ENCODE measurements at places on chromosomes 5 and 9.

DNA sequence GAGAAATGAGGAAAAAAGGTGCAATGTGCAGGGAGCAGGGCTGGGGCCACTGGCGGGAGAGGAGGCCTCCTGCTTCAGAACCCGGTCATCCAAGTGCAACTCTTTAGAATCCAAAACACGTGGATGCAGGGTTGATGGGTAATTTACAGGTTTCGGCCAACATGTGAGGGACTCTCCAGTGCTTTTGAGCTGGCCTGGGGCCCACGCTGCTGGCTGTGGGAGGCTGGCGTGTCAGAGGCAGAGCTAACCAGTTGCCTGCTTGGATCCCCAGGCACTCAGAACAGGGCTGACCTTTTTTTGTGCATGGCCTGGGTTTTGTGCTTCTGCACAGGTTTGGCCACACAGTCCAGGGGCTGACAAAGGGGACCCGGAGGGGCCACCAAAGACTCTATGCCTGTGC is 61.6 kb downstream of the GADD45G start:
- DNase-seq, result no peak

GRCh38 chr9:24939109-24939850 is 393.6 kb upstream of the IZUMO3 start:
- no peak for DNase-seq

GRCh38 chr5:14767053-14767452 is 102.5 kb downstream of the OTULIN start:
- no peak for DNase-seq

DNA sequence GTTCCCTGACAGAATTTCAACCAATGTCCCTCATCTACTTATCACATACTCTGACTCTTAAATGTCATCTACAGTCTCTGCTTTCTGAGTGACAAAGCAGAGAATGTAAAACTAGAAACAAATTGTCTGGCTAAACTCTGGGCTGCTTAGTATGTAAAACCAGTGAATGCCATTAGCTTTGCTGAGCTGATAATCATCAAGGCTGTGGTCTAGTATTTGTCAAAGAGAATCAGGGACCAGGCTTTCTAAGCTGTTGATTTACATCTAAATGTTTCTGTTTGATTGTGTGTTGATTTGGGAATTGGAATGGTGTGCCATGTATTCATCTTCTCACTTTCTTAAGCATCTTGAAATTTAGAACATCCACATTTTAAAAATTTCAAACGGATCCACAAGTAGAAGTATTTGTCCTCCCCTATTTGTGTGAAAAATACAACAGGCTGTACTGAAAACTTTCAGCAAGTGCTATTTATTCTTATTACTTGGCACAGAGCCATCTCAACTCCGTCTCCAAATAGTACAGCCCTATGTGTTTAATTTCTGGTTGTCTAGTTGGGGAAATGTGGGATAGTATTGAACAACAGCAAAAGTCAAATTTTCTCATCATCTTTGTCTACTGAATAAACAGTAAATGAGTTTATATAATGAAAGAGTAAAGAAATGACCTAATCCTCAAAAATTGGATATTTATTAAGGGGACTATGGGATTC is 251.5 kb downstream of the KCTD16 start:
- DNase-seq, result no peak

- DNase-seq, result no peak
Observed at GRCh38 chr9:133787754-133788025, 49.5 kb upstream of the SARDH start.

- DNase-seq, result no peak
Observed at GRCh38 chr5:127079994-127080491, 6.7 kb upstream of the C5orf63 start.

DNA sequence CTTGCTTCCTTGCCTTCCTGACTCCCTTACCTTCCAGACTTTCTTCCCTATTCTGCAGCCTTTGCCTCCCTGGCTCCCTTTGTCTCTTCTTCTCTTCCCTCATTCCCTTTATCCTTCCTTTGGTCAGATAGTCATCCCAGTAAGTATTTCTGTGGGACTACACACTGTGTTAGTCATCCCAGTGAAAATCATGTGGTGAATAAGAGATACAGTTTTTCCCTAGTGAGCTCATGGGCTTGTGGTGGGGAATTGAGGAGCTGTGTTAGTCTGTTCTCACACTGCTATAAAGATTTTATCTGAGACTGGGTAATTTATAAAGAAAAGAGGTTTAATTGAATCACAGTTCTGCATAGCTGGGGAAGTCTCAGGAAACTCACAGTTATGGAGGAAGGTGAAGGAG is 109.8 kb upstream of the EDIL3 start:
- DNase-seq, result no peak

DNA sequence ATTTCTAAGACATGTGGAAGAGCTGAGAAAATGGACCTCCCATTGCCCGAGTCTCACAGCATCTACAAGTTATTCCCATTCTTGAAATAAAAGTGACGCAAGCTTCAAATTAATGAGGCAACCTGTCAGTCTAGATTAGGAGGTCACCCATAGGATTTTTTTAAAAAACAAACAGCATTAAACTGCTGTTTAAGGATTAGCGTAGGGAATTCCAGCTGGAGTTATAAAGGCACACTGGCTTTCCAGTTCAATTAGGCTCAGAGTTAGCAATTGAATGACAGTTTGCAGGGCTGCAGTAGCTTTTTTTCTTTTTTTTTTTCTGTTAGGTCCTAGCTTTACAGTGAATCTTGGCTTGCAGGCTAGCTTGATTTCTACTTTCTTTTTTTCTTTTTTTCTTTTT is 16.2 kb downstream of the PRKACG start:
- no peak for DNase-seq

GRCh38 chr9:97419309-97419867 is 7.5 kb downstream of the TDRD7 start:
- no peak for DNase-seq

DNA sequence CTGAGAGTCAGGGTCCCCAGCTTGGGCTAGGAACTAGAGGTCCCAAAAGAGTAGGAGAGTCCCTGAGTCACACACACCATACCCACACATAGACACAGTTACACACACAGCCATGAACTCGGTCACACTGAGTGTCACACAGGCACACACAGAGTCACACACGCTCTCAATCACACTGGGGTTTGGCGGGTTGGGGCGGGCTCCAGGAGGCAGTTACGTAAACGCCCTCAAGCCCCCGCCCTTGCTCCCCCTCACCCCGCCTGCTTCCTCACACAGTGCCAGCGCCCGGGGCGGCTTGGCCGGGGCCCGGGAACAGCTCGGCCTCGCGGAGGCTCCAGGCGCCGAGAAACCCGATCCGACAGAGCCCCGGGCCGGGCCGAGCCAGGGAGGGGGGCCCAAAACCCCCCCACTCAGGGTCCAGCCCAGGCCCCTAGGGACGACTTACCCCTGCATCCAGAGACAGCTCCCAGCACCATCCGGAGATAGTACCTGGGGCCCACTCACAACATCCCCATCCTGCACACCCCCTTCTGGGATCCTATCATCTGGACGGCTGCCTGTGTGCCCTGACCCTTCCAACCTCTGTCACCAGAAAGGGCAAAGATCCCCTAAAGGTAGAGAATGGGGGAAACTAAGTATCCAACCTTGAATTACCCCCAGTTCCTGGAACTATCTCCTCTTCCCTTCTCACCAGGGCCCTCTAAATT is 3.5 kb upstream of the CNTFR start:
- DNase-seq, result peak; percentile 62

- DNase-seq, result no peak
Observed at GRCh38 chr9:21965401-21965951, 28.7 kb downstream of the CDKN2A start.

DNA sequence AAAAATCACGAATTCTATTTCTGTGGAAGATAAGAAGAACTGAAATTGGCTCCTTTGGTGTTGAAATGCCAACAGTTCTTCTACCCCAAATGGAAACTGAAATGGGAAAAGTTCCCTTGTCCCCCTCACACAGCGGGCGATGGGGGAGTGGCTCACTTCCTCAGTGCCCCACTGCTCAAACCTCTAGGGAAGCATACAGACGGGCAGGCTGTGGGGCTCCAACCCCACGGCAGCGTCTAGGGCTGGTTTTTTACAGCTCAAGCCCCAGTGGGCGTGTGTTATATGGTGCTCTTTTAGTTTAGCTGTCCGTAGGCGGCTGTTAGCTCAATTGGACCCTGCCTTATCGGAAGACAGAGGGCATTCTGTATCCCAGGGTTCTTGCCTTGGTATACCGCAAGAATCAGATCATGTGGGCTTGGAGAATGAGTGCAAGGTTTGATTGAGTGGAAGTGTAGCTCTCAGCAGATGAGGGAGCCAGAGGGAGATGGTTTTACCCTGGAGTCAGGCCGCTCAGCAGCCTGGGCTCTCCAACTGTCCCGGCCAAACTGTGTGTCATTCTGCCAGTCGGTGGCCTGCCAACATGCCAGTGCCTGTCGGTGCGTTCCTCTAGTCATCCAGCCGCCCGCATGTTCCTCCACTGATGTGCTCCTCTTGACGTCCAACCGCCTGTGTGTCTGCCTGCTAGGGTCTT is 166.3 kb upstream of the ZNF608 start:
- peak; percentile 17 for DNase-seq

DNA sequence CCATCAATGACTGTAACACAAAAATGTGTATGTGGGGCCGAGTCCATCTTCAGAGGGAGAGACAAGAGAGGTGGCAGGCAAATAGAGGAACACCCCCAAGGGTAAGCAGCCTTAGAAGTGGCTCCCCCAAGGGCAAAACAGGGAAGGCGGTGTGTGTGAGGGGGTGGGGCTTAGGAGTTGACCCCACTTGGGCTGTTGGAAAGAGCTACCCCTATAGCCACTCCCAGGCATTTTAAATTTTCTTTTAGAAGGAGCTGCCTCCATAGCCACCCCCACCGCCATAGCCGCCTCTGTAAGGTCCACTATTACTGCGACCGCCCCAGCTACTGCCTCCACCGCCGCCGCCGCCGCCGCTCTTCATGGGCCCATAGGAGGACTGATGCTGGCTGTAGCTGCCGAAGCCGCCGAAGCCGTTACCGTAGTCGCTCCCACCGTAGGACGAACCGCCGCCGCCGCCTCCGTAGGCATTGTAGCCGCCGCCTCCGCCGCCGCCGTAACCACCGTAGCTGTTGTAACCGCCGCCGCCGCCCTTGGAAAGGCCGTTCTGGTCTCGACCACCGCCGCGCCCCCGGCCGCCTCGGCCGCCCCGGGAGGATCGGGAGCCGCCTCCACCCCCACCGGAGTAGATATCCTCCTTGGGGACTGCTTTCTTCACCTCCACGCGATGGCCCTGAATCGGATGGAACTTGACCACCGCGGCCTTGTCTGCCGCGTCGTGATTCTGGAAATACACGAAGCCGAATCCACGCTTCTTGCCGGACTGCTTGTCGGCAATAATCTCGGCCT is 1.1 kb downstream of the HNRNPA0 start:
- no peak for DNase-seq

GRCh38 chr5:23820765-23821471 is 313.5 kb downstream of the PRDM9 start:
- DNase-seq, result no peak

- no peak for DNase-seq
Observed at GRCh38 chr5:139870677-139871076, 75.1 kb downstream of the PSD2 start.

DNA sequence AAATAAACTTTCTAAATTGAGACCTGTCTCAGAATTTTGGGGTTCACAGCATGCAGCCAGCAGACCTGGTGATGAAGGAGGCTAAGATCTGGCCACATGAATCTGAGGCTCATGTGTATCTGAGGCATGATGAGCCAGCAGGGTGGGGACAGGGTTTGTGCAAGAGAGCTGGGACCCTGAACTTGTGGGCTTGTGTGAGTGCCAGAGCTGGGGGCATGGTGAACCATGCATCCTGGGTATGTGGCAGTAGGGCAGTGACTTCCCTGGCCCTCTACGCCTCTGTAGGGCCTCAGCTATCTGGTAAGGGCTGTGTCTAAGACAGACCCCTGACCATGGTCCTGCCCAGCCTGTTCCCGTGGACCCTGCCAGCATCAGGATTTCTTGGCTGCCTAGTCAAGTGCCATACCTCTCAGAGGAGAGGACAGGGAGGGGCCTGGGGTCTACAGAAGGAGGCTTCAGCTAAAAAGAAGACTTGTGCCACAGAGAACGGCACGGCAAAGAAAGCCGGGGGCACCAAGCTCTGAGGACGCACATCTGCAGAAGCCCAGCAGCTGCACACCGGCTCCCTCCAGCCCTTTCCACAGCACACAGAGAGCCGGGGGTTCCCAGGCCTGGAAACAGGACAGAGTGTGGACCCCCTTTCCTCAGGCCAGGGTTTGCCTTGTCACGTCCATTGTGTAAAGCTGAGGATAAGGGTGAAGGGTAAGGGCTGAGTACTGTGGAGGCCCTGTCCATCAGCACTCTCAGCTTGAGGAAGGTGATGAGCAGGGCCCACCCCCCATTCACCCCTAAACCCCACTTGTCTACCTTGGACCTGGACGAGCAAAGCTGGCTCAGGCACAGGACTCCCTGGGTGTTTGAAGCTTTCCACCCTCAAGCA is 130.1 kb downstream of the MRPL36 start:
- DNase-seq, result no peak

- DNase-seq, result no peak
Observed at GRCh38 chr5:64532657-64533056, 26.8 kb downstream of the RGS7BP start.

- no peak for DNase-seq
Observed at GRCh38 chr5:14263699-14264098, 120.6 kb downstream of the TRIO start.

- no peak for DNase-seq
Observed at GRCh38 chr5:171270136-171270535, 38.9 kb upstream of the TLX3 start.

GRCh38 chr9:115300874-115301273 is 182.9 kb upstream of the TNC start:
- DNase-seq, result no peak

DNA sequence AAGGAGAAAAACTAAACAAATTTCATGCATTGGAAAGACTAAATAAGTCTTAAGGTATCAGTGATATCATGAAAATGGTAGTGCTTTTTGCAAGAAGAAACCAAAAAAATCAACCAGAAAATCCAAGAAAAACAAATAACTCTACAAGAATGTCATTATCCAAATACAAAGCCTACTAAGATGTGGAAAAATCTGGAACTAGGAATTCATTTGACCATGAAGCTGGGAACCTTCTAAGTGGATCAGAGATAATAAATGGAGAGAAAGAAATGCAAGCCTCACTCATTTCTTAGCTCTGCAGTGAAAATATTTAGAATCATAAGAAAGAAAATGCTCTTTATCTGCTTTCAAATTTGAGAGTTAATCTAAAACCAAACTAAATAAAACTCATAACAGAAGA is 51.3 kb downstream of the RASEF start:
- DNase-seq, result no peak

DNA sequence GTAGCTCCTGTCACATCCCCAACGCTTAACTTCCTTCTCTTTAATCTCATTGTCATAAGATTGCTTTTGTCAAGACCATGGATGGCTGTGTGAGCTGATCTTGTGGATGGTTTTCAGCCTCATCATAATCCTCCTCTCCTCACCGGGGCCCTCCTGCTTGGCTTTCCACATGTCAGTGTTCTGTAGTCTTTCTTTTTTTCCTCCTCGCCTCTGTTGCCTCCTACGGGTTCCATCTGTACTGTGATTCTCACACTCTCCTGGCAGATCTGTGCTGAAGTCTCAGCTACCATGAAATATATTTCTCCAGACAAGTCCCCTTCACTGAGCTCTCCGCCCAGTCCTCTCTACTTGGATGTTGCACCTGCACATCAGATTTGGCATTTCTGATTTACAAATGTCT is 34.9 kb upstream of the FAM120AOS start:
- peak; percentile 21 for DNase-seq

GRCh38 chr5:126972062-126972895 is 58.1 kb downstream of the MARCHF3 start:
- no peak for DNase-seq

GRCh38 chr9:89466451-89467277 is 31.2 kb downstream of the SEMA4D start:
- DNase-seq, result no peak

- no peak for DNase-seq
Observed at GRCh38 chr9:126743041-126743440, 61.8 kb upstream of the ZBTB43 start.
